EL (cell line): ENCODE measurements at places on chromosomes 2 and 18.

- DNase-seq, result no peak
Measured at GRCh38 chr2:18690342-18690741, 101.0 kb upstream of the NT5C1B start.

GRCh38 chr2:61770298-61770697, 83.6 kb downstream of the FAM161A start:
- DNase-seq, result no peak

DNA sequence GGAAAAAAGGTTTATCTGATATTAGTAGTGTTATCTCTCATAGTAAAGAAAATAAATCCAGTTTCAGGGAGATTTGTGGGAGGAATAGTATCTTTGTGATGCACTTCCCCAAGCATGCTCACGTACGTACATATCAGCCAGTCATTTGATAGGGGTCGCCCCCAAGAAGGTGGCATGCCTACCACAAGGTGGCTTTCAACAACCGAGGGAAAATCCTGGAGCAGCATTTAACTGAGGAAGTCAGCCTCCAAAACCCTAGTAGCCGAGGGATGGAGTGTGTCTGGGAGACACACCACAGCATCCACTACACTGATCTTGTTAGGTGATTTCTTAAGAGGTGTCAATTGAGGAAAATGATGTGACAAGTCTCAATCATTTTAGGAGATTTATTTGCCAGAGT, 623.9 kb downstream of the NYAP2 start:
- DNase-seq, result no peak

- DNase-seq, result peak; percentile 68
Measured at GRCh38 chr2:48734576-48735303, 20.8 kb downstream of the LHCGR start.

DNA sequence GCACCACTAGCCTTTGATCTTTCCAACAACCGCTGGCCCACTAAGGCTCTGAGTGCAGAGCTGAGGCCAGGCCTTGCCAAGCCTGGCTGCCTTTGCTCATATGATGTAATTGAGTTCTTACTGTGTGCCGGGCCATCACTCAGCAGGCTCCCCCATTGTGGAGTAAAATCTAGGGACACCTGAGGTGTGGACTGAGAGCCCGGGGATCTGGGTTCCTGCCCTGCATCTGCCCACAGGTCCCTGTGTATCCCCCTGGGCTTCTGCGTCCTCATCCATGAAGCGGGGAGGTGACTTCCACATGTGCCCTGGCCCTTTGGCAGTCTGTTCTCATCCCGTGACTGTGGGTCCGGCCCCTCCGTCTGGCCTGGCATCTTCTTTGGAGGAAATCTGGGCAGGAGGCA, 33.8 kb downstream of the GREB1 start:
- no peak for DNase-seq

DNA sequence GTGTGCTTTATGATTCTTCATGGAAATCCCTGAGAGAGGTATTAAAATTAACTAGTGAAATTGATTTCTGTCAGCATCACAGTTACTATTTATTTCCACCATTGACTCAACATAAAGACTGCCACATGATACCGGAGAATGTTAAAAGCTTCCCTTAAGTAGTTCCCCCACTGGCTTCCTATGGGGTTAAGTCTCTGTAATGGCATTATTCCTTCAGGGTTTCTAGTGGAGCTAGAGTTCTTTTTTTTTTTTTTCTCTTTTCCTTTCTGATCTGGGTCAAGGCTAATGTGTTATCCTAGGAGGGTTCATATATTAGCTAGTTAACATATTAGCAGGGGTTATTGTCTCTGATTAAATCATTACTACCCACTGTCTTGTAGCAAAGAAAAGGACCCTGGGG, 1919.1 kb upstream of the PIK3C3 start:
- no peak for DNase-seq

- DNase-seq, result no peak
Measured at GRCh38 chr18:77448046-77448445, 198.4 kb downstream of the GALR1 start.

GRCh38 chr18:60585670-60586069, 213.1 kb upstream of the MC4R start:
- no peak for DNase-seq

DNA sequence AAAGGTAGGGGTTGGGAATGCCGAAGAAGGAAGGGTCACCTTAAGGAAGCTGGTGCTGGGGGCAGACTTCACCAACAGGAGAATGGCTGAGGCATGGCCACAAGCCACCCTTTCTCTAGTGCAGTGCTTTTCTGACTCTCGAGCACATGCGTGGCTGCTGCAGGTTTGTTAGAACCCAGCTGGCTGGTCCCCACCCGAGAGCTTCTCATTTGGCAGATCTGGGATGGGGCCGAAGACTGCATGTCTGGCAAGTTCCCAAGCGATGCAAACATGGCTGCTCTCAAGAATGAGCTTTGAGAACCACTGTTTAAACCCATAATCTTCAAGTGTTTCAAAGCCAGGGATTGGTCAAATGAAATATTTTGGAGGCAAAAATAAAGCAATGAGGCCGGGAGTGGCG, 63.2 kb downstream of the LONRF2 start:
- DNase-seq, result no peak

DNA sequence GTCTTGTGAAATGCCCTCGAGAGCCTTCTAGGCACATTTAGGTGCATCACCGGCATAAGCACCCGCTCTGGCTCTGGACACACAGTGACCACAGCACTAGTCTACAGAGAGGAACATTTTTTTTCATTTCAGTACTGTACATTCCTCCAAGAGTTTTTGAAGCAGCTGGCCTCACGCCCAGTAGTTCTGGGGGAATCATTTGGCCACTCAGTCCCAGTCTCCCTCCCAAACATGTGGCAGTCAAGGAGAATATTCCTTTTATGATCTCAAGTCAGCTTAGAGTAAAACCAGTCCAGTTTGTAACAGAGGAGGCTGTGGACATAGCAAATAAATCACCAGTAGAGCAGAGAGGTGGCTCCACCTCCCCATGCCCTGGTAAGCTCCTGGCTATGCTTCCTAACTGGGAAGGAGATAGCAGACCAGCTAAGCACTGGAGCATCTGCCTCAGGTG, 48.1 kb downstream of the KCNE4 start:
- peak; percentile 81 for DNase-seq

DNA sequence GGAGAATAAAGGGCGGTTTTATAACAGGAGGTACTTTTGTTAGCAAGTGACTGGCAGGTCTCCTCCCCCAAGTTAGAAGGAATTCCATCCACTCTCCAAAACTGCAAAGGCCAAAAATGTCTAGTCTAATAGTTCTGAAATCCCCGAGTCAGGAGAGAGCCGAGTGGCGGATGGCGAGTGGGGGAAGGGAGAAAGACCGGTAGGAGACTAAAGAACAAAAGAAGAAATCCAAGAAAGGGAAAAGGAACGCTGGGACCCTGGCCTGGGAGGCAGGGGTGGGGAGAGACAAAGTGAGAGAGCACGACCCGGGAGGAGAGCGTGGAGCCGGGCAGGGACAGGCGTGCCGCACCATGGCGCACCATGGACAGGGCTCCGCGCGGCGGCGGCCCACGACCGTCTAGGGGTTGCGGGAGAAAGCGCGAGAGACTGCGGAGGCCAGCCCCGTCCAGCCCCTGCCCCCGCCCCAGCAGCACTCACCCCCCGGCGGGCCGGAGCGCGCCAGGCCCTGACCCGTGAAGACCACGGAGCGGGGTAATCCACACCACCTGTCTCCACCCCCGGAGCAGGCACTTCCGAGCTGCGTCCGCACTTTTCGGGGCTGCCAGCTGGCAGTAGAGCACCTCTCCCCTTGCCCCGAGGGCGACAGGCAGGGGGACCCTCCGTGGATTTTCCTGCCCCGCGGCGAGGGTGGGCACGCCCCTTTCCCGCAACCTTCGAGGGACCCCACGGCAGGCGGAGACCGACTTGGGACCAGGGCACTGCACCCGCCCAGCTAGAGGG, 1.6 kb downstream of the CDH2 start:
- peak; percentile 64 for DNase-seq

- no peak for DNase-seq
Measured at GRCh38 chr18:9581667-9582066, 32.7 kb downstream of the PPP4R1 start.

- peak; percentile 63 for DNase-seq
Measured at GRCh38 chr2:215982465-215982875, 30.9 kb downstream of the MREG start.

DNA sequence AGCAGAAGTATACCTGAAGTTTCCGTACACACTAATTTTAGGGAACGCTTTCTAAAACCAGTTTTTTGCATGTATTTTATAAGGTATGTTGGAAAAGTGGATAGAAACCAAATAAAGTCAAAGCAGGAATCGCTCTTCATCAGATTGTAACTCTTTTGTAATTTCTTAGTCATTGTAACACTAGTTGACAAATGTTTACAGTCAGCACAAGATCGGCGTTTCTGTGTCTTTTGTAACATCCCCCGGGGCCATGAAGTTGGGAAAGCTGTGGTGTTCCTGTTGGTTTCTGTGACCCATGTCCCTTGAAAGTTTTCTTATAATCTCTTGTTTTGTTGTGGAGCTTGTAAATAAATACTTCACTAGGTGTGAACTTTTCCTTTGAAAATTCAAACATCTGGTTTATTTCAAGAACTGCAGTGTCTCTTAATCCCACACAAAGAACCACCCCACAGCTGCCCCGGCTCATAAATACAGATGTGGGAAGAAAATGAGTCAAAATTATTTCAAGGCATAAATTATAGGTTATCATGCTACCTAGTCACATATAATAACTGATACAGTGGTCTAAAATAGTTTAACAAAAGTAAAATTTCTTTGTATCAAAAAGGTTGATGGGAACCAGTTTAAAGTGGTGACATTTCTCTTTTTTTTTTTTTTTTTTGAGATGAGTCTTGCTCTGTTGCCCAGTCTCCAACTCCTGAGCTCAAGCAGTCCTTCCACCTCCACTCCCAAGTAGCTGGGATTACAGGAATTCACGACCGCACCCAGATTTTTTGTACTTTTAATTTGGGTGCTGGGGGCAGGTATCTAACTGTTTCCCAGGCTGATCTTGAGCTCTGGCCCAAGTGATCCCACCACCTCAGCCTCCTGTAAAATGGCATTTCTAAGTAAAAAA, 751 bp upstream of the NMI start:
- peak; percentile 68 for DNase-seq

- DNase-seq, result no peak
Measured at GRCh38 chr18:78542204-78542603, 437.4 kb upstream of the SALL3 start.

DNA sequence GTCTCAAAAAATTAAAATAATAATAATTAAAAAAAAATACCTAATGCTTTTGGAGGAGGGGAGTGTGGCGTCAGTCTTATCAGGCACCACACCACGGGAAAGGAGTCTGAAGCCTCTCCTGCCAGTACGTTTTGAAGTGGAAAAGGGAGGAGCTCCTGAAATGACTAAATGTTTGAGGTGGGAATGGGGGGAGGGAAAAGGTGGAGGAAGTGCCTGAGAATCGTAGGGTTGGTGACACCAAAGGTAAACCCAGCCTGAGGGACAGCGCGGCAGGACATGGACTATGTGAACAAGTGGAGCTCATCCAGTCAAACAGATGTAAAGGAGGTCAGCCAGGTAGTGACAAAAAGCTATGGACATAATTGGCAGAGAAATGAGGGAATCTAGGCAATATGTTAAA, 42.2 kb upstream of the EPHA4 start:
- DNase-seq, result no peak

- DNase-seq, result no peak
Measured at GRCh38 chr2:217274578-217274977, 414.7 kb upstream of the TNP1 start.

GRCh38 chr18:57915248-57915647, 112.1 kb upstream of the ATP8B1 start:
- no peak for DNase-seq

GRCh38 chr18:73681912-73682311, 465.7 kb downstream of the FBXO15 start:
- DNase-seq, result no peak

DNA sequence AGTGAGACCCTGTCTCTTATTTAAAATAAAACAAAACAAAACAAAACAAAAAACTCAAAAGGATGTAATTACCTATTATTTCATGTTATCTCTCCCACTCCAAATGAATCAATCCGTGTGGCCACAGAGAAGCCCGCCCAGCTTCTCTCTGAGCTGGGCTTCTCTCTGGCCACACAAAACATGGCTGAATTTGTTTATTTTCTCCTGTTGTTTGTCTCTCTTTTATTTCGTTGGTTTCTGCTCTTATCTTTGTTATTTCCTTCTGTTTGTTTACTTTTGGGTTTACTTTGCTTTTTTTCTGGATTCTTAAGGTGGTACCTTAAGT, 1.5 kb upstream of the TRABD2A start:
- no peak for DNase-seq

- DNase-seq, result no peak
Measured at GRCh38 chr2:128526455-128526976, 207.8 kb upstream of the HS6ST1 start.

DNA sequence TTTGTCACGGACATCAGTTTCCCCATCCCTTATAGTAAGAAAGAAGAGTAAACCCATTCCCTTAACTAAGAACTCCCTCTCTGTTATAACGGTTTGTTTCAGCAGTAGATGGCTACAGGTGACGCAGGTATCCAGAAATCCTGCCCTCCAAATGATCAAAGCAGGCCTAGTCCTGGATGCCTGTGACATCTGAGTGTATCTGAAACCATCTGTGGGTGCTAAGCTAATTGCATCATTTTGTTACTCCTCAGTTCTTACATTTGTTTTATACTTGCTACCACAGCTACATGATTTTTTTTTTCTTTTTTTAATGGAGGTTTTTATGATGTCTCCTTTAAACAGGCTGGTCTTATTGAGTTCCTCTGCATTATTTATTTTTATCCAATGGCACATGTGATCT, 55.1 kb downstream of the AAK1 start:
- DNase-seq, result no peak

DNA sequence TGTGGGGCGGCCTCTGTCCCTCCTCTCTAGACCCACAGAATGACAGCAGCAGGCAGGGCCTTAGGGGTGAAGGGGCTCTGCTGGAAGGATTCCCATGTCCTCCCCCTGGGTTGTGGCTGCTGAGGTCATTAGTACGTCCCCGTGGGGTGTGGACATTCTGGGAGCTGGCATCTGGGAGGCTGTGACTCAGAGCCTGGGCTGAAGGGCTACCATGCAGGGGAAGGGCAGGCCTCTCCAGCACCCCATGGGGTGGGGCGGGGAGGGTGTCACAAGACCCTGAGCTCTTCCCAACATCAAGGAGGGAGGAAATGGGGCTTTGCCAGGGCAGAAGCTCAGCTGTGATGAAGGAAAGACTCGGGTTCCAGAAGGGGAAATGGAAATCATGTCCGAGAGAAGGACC, 105.8 kb upstream of the SMAD2 start:
- DNase-seq, result peak; percentile 24
